Activated gamma-delta T cell treated with Interleukin-2 at 50 U/mL for 16 hours (primary cell): ENCODE measurements at places on chromosomes 2 and 18.

DNA sequence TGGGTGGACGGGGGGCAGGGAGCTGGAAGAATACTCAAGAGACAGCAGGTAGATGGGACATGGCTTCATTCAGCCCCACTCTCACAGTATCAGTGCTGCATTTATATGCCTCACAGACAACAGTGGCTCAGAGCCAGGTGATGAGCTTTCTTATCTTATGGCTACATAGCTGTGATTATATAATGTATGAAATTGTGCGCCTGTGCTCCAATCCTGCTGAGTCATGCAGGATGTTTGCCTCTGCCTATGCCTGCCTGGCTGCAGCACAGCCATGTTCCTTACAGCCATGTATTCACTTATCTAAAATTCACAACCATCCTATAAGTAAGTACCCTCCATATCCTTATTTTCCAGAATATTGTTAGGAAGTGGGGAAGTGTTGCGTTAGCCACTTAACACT is 37.7 kb upstream of the RNF103 start:
- no peak for DNase-seq

- no peak for DNase-seq
These were observed 396.8 kb upstream of the NETO1 start for GRCh38 chr18:73264562-73264921.

DNA sequence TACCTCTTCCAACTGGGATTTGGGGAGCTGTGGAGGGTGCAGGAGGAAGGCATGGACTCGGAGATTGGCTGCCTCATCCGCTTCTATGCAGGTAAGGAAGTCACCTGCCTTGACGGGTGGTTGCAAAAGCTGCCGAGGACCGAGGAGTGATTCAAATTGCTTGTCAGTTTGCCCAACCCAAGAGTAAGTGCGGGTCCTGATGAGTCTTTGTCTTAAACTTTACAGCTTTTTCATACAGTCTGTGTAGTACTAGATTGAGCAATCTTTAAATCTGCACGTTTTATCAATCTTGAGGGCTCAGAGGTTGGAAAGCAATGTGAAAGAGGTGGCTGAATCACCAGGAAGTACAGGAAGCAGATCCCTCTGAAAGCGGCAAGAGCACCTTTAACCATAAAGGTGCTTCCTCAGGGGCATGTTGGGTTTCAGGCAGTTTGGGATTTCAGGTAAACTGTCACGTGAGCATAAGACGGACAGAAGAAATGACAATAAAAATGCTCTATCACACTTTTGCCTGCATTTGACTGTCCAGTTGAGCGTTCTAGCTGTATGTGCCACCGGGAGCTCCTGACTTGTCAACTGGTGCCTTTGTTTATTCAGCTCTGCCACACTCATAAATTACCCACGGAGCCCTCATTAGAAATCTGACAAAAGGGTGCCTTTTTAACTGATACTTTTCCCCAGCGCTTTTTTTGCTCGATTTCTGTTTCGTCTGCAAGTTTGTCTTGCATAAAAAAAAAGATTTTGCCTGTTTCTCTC is 2.0 kb downstream of the PHLPP1 start:
- DNase-seq, result peak; percentile 35

DNA sequence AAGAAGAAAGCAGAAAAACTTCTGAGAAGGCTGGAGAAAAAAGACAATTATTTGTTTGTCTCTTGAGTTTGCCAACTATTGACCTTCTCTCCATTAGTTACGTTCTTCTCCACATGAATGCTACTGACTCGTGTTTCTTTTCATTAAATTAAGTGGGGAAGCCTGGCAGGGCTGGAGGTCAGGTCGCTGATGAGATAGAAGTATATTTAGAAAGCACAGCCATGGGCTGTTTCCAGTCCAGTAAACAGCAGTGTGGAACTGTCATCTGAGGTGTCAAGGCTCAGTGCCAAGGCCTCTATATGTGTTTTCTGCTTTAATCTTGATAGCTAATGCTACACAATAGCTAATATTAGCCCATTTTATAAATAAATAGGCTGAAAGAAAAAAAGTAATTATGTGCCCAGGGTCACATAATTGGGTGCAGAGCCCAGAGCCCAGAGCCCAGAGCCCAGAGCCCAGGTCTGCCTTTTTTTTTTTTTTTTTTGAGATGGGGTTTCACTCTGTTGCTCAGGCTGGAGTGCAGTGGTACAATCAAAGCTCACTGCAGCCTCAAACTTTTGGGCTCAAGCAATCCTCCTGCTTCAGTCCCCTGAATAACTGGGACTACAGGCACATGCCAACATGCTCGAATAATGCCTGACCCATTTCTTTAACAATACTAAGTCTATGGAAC is 6.3 kb downstream of the MSGN1 start:
- no peak for DNase-seq

DNA sequence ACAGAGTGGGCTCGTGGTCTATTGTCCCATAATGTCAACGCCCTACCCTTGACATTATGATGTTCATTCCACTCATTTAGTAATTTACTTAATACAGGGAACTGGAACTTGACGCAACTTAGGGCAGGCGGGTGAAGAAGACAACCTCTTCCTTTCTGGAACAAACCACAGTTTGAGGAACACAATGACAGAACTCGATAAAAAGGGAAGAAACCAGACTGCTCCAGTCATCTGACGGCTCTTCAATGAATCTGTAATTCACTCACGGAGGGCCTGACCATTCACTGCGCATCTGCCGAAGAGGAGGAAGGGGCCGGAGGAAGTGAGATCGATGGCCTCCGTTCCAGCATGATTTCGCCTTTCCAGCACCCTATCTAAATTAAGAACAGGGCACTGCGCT is 83.2 kb downstream of the BCL2 start:
- DNase-seq, result no peak

DNA sequence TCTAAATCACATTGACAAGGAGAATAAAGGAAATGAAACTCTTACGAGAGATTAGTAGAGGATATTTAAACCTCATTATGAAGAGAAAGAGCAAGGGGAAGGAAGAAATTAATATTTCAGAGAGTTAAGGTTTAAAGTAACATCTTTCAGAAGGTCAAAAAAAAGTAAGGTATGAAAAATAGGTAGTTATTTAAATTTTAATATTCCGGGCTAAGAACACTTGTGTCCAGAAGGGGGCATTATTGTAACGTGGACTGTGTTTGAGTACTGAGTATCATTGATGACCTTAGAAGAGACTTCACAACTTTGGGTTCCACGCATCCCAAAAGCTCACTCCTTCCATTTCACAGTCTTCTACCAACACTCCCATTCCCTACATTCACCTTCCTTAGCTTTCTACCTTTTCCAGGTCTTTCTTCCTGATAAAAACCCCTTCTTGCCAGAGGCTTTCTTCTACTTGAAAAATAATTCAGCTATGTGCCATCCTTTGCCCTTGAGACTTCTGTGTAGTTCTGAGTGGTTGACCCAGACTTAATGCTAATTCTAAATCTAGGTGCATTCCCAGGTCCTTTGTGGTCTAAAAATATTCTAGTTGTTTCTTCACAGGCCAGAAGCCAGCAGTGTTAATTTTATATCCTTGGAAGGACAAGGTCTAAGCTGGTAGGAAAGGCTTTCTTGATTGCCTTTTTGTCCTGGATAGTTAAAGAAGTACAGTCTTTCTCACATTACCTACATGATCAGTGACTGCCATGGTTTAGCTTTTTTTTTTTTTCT is 16.5 kb downstream of the DYNC1I2 start:
- no peak for DNase-seq

DNA sequence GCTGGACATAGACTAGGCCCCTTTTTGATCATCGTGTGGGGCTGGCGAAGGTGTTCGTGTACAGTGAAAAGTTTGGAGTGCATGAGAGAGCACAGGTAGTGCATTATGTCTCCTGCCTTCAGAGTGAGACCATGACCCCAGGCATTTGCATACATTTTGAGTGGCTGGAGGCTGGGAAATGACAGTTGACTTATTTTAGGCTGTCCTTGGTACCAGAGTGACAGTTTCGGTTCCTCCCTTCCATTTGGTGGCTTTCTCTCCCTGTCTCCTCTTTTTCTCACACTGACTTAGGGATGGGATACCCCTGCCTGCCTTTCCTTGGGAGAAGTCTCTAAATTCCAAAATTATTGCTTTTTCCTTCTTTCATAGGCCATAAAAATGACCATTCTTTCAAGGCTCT is 20.1 kb downstream of the SERPINB12 start:
- DNase-seq, result no peak

- no peak for DNase-seq
These were observed 437.2 kb upstream of the TNP1 start for GRCh38 chr2:217297096-217297495.

DNA sequence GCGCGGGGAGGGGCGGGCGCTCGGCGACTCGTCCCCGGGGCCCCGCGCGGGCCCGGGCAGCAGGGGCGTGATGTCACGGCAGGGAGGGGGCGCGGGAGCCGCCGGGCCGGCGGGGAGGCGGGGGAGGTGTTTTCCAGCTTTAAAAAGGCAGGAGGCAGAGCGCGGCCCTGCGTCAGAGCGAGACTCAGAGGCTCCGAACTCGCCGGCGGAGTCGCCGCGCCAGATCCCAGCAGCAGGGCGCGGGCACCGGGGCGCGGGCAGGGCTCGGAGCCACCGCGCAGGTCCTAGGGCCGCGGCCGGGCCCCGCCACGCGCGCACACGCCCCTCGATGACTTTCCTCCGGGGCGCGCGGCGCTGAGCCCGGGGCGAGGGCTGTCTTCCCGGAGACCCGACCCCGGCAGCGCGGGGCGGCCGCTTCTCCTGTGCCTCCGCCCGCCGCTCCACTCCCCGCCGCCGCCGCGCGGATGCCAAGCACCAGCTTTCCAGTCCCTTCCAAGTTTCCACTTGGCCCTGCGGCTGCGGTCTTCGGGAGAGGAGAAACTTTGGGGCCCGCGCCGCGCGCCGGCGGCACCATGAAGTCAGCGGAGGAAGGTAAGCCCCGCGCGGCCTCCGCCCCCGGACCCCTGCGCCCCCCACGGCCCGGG is at the start of gene NFATC1:
Gene NFATC1, plus strand, starts transcription at position 170 of the 644 bp plus-strand sequence. Its CDS starts 295 bp downstream, at position 465.
- peak; percentile 40 for DNase-seq

DNA sequence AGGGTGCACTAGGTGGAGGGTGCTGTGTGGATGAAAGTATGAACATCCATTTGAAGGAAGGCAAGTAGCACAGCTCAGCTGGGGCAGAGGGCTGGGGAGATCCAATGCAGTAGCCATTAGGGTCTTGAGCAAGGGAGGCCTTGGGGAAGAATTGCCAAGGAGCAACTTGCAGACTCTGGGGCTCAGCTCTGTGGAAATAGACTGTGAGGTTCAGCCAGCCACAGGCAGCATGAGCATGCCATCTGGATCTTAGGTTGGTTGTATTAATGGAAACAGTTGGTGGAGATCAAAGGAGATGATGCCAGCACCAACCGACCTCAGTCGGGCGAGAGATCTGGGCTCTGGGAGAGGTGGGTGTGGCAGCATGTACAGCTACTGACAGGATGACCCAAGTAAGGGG is 5.6 kb downstream of the ZAP70 start:
- no peak for DNase-seq

- no peak for DNase-seq
These were observed 7.3 kb upstream of the SLC39A10 start for GRCh38 chr2:195649629-195650190.

GRCh38 chr2:234254783-234255521 is 204.4 kb downstream of the SPP2 start:
- no peak for DNase-seq

DNA sequence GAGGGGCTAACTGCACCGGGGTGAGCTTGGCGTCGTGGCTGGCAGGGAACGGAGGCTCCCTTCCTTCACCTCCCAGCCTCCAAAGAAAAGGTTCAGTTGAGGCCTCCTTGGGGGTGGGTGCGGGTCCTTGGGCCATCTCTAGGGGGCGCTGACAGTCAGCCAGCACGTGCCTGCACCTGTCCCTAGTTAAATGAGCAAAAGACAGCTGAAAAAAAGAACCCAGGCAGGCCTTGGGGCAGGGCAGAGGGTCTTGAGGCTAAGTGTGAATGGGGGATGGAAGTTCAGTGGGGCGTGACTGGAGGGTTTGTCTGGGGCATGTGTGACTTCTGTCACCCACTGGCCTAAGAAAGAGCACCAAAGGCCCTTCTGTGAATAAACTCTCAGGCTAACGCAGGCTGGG is 56.4 kb downstream of the ZFP36L2 start:
- peak; percentile 64 for DNase-seq

- DNase-seq, result no peak
These were observed 87.7 kb downstream of the DSEL start for GRCh38 chr18:67428805-67429204.

DNA sequence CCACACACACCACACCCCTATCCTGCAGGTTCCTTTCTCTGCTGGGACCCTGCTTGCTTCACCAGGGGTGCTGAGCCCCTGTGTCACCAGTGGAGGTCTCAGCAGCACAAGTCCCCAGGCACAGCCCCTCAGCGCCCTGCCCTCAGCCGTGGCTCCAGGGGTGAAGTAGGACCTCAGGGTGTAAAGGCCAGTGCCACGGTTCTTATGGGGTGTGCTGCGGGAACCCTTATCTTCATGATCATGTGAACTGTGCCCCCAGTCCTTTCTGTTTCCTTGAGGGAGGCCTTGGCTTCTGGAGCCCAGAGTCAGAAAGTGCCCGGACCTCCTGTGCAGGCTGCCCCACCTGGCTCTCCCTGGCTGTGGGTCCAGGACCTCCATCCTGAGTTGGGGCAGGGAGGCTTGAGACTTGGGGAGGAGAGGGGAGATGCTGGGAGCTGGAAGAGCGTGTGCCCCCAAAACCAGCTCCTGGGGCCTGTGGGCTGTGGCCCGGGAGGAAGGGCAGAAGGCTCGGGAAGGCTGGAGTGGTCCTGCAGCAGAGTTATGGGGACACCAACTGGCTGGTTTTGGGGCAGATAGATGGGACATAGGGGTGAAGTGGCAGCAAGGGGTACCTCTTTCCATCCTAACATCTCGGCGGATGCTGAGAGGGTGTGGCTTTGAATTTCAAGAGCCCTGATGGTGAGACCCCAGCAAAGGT is 20.2 kb upstream of the KLF11 start:
- no peak for DNase-seq

DNA sequence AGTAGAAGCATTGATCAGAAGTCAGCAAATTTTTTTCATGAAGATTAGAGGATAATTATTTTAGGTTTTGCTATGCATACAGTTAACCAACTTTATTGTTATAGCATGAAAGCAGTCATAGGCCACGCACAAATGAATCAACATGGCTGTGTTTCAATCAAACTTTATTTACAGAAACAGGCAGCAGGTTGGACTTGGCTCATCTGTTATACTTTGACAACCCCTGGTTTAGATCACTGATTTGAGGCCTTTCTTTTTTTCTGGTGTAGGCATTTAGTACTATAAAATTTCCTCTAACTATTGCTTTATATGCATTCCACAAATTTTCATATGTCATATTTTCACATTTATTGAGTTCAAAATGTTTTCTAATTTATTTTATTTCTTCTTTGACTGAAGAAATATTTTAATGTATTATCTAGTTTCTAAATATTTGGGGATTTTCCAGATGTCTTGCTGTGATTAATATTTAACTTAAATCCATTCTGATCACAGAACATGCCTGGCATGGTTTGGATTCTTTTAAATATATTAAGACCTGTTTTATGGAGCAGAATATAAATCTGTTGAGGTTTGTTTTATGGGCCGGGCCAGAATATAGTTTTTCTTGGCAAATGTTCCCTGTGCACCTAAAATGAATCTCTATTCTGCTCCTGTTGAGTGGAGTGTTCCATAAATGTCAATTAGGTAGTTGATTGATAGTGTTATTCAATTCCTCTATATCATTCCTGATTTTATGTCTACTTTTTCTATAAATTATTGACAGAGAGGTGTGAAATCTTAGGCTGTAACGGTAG is 116.3 kb upstream of the KLHL29 start:
- DNase-seq, result no peak
